ENCODE measurements at places on chromosomes 4 and X.

GRCh38 chr4:21848021-21848420, 100.6 kb downstream of the KCNIP4 start:
- no peak for DNase-seq

DNA sequence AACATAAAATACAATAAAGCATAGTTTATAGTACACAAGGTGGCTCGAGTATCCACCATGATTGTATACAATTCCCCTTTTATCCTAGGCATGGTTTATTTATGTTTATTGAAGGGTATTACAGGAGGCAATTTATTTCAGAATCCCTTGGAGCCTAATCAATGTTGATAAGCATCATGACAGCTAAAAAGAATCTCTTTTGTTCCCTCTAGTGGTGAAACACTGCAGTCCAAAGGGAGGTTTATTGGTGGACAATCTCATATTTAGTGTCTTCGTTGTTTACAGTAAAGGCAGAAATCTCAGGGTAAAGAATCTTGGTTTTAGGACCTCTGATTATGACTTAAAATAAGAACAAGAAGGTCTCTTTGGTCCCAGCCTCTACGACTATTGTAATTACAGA, 1712.5 kb downstream of the C4orf33 start:
- no peak for DNase-seq

GRCh38 chr4:148225639-148226038, 216.6 kb downstream of the NR3C2 start:
- no peak for DNase-seq

DNA sequence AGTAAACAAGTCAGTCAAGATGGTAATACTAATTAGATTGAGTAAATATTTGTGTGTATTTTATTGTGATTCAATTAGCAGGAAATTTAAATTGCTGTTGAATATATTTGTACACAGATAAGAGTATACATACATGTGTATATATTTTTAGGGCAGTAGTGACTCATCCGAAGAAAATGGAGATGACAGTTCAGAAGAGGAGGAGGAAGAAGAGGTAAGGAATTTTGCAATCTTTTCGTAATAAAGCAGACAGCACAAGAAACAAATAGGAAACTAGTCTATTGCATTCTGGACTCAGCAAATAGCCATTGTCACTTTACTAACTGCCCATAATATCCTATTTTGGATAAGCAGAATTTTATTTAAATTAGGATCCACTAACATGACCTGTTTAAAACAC, 6.6 kb downstream of the IBSP start:
- no peak for DNase-seq

DNA sequence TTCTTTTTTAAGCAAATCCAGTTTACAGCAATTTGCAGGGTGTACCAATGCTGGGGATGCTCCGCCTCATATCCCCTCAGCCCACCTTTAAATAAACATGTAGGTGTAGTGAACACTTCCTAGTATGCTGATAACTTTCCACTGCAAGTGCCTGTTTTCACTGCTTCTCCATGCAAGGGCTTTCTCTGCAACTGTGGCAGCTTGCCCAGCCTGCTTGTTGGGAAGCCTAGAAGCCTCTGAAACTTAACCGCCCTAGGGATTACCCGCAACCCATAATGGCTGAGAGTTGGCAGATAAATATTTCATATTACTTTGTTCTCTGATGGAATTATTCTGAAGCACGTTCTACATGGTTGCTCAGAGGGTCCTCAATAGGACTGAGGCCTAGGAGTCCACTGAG, 253.7 kb upstream of the DDX53 start:
- no peak for DNase-seq

DNA sequence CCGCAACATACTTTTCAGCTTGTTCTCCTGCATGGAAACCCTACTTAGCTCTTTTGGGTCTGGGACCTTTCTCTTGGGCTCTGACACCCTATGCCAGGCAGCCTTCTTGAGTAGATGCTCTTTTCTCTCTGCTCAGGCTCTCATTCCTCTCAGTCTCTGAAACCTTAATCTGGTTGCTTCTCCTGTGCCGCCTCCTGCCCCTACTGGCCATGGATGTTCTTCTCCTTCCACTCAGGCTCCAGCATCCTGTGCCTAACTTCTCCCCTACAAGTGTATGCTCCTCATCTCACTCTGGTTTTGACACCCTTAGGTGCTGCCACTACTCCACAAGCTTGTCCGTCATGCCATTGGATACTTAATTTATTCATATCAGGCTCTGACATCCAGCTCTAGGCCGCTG, 15.2 kb downstream of the BLTP1 start:
- no peak for DNase-seq

GRCh38 chrX:43868791-43869190, 13.5 kb downstream of the MAOB start:
- DNase-seq = no peak

DNA sequence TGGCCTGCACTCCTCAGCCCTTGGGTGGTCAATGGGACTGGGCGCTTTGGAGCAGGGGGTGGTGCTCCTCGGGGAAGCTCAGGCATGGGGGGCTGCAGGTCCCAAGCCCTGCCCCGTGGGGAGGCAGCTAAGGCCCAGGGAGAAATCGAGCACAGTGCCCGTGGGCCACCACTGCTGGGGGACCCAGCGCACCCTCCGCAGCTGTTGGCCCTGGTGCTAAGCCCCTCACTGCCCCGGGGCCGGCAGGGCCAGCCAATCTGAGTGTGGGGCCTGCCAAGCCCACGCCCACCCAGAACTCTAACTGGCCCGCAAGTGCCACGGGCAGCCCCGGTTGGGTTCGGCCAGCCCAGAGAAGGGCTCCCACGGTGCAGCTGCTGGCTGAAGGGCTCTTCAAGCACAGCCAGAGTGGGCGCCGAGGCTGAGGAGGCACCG, 30.9 kb upstream of the IL15 start:
- DNase-seq = no peak

DNA sequence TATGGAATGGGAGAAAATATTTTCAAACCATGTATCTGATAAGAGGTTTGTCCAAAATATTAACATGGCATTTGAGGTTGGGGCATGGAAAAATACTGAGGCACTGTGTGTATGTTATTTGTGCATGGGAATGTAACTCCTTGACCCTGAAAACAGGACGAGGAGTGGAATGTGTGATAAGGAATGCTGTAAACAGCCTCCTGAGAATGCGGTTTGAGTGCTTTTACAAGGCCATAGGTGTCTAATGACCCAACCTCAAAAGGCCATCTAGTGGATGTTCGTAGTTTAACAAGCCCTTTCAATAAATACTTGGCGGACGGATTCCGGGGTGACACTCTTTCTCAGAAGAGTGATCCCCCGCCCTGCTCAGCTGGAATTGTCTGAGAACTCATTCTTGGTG, 162.9 kb upstream of the USP9X start:
- DNase-seq = peak; percentile 89

DNA sequence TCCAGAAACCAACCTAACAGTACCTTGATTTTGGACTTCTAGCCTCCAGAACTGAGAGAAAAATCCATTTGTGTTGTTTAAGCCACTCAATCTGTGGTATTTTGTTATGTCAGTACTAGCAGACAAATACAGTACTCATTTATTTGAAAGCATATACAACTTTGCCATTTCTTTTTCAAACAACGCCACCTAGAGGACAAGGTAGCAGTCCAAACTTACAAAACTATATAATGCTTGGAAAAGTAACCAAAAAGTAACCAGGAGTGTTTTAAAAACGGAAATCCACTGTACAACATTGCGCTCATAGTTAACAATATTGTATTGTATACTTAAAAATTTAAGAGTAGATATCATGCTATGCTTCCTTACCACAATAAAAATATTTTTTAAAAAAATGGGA, 37.0 kb upstream of the FGF13 start:
- DNase-seq = no peak

DNA sequence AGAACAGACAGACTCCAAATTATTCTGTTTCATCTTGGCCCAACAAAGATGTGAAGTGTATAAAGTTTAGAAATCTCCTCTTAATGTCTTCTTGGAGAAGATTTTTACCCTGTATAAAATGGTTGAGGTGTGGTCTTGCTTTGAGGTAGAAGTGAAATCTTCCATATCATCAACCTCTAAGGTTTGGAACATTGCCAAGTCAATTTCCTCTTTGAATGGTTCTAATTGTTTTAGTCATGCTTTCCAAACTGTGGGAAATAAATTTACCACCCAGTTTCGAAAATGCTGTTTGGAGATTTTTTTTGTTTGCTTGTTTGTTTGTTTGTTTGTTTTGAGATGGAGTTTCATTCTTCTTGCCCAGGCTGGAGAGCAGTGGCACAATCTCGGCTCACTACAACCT, 174.1 kb upstream of the ADAMTS3 start:
- DNase-seq = no peak

DNA sequence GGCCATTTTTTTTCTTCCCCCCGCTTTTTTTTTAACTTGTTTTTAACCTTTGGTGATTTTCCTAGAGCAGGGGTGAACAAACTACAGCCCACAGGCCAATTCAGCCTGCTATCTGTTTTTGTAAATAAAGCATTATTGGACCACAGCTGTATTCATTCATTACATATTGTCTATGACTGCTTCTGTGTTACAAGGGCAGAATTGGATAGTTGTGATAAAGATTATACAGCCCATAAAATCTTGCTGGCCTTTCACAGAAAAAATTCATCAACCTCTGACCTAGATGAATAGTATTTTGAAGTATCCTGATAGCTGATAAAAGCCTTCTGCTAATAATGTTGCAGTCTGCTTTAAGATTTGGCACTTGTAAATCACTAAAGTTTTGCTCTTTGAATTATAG, 63.4 kb downstream of the SMAD1 start:
- DNase-seq = no peak

- no peak for DNase-seq
These were observed 17.3 kb downstream of the FNIP2 start for GRCh38 chr4:158786121-158786601.
